Memory B cell (primary cell): ENCODE measurements at places on chromosomes 6 and 20.
A peak's percentile ranks its signal among the peaks of the same experiment; 100 is the strongest.

DNA sequence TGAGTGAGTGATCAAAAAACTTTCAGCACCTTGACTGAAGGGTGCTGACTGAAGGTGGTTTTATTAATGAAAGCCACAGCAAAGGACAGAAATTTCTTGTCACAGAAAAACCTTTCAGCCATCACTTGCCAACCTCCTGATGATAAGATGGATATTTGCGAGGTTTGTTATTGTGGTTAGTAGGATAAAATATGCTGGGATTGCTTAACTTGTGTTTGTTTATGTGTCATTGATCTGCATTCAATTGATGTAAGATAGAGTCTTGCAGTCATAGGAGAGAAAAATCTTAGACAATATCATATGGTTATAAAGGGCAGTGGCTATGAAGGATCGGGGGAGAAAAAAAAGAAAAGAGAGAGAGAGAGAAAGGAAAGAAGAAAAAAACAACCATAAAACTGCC is 1.2 kb downstream of the TSBP1 start:
- no peak for DNase-seq

DNA sequence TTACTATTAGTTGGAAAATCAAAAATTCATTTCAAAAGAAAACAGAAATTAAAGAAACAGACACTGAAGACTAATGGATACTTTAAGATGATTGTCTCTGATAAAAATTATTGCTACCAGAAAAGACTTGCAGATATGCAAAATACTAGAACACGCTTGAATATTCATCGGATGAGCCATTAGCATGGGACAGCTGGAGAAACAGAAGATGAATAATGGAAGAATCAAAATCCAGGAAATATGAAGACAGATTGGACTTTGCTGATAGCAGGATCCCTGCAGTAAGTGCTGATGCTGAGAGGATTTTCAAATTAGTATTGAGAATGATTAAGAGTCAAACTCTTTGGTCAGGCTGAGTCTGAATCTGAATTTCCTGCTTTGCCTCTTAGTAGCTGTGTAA is 169.4 kb downstream of the EYS start:
- no peak for DNase-seq

DNA sequence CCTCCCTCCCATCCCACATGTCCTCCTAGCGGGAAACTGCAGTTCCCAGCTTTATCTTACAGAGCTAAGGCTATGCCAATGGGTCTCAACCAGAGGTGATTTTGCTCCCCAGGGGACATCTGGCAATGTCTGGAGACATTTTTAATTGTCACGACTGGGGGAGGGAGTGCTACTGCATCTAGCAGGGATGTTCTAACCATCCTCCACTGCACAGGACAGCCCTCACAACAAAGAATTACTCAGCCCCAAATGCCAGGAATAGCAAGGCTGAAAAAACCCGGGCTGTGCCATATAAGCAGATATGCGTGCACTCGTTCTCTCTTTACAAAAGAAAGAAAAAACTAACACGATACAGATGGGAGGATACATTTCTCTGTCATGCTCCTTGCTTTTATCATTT is 8.5 kb downstream of the MRPS18A start:
- DNase-seq = no peak

- DNase-seq = peak; percentile 11
Observed at GRCh38 chr6:117907601-117908245, 659 bp downstream of the SLC35F1 start.

DNA sequence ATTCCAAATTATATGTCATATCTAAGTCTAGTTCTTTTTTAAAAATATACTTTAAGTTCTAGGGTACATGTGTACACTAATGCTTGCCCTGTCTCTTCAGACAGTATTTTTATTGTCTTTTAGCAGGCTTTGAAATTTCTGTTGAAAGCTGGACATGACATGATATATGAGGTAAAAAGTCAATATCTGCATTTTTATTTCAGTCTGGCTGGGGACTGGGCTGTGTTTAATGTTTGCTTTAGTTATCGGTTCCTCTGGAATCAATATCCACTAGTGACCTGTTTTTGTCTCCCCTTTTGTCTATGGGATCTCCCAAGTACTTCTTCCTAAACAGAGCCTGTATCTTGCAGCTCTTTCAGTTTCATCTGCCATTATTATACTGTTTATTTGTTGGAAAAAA is 786.2 kb upstream of the GJE1 start:
- no peak for DNase-seq

GRCh38 chr20:34792687-34793363 is 32.6 kb downstream of the NCOA6 start:
- no peak for DNase-seq

GRCh38 chr6:85389151-85389797 is 60.6 kb upstream of the NT5E start:
- no peak for DNase-seq

DNA sequence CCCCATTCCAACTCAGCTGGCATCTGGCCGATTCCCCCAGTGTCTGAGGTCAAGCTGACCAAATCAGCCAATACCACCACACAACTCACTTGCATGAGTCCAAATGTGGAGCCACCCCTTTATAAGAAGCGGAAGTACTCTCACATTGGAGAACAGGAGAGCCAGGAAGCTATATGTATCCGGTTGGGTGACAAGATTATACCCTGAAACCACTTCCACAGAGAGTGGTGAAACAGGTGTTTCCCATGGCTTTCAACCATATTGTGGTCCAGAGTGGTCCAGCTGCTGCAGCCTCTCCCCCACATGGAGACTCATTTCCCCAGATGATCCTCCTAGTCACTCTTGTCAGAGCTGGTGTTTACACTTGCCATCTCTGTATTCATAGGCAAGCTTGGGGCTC is 24.0 kb upstream of the SERINC1 start:
- DNase-seq = no peak

DNA sequence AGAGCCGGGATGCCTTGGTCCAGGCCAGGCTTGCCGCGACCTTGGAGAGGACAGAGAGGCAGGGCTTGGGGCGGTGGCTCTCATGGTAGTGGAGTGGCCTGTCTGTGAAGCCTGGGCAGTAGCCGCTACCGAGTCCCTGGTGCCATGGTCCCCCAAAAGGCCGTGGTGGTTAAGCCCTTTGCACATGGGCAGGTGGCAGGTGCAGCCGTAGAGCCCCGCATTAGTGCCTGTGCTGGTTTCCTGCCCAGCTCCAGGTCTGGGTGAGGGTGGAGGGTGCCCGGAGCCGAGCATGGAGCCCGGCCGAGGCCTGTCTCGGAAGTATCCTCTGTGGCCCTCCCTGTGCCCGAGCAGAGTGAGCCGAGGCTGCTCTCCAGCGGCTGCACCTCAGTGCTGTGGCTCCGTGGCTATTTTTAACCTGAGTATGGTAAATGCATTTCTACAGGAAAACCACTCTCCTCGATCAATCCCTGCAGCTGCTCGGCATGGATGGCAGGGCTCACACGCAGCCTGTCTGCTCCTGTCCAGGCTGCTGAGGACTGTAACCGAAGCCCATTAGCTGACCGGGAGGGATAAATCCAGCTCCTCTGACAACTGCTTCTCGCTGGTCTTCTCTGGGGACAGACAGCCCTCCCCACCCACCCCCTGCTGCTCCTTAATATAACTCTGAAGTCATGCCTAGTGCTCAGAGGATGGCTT is 36.3 kb upstream of the GATA5 start:
- no peak for DNase-seq

DNA sequence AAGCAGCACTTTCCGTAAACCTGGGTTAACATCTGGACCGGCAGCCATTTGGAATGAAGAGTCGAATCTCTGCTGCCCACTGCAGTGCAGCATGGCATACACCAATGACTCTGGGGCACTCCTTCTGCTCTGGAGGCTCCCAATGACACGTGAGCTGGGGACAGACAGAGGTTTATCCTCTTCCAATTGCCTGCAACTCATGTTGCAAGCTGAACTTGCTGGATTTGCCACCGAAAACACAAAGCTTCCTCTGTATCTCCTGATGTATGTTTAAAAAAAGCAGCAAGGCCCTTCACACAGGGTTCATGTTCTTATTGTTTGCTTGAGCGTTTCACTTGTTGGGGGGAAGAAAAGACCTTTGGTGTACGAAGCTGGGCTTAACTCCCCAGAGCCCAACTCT is 10.8 kb downstream of the NCOA5 start:
- no peak for DNase-seq

GRCh38 chr6:146914489-146915483 is 289.4 kb upstream of the STXBP5 start:
- no peak for DNase-seq

DNA sequence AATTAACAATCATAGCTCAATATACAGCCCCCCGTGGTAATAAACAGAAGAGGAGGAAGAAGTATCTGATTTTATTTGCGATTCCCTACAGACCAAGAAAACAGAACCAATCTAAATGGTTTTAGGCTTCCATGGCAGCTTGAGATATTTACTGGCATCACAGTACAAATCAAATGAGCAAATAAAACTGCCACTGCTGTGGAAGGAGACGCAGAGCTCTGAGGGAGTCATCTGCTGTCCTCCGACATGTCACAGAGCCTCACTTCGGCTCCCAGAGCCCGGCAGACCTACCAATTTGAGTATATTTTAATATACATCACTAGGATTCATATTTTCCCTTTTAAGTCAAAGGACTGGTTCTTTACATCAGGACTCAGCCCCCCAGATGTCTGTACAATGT is 145.2 kb upstream of the KCNQ5 start:
- DNase-seq = no peak

GRCh38 chr6:45036103-45036502 is 292.0 kb upstream of the RUNX2 start:
- no peak for DNase-seq

DNA sequence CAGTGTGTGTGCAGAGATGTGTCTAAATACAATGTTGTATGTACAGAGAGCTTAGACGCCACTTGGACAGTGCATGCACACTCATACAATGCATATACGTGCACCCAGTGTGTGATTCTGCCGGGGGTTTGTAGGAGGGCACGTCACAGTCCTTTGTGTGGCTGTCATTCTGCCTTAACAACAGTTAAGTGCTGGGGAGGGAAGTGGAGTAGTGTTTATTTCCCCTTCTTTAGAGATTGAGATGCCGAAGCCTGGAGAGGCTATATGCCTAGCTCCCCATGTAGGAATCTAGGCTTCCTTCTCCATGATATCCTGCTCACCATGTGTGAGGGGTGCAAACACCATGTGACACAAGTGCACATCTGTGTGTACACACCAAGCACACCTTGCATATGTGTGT is 38.2 kb downstream of the MDFI start:
- DNase-seq = no peak

DNA sequence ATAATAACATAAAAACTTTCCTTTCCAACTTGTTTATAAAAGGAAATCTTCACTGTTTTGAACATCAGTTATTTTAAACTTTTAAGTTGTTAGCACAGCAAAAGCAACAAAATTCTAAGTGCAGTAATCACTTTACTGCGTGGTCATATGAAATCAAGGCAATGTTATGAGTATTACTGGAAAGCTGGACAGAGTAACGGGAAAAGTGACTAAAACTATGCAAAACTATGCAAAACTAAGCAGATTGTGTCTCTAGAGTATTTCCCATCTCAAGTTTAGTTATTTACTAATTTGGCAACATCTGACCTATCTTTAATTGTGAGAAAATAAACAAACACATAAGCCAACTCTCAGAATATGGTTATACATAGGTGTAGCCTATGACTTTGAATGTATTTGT is 10.9 kb upstream of the ANKEF1 start:
- DNase-seq = no peak

DNA sequence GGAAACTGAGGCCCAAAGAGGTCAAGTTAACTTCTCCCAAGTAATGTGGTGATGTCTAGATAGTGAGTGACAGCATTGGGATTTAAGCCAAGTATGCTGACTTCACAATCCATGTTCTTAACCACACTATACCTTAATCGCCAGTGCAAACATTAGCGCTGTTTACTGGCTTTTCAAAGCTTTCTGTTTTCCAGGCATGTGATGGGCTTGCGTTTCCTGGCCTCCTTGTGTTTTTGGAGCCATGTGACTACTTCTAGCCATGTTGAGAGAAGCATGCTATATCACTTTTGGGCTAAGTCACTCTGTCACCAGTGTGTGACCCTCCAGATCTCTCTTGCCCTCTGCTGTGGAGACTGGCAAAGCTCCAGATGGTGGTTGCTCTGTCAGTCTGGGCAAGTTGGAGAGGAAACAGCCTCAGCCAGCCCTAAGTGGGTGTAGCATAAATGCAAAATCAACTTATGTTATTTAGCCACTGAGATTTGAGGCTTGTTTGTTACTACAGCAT is 76.9 kb downstream of the ANKRD6 start:
- no peak for DNase-seq

DNA sequence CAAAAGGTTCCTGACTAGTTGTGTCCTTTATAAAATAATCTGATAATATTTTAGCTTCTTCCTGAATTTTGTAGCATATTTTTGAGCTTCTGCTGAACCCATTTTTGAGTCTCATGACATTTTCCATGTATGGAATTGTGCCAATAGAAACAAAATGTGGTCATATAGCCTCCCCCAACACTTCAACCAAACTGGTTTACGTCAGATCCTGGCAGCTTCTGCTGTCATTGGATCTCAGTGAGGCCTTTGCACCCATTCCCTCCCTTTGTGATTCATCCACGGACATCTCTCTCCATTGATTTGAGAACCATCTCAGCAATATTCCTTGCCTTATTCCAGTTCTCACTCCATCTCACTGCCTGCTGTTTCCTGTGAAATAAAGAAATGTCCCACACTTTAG is 166.0 kb upstream of the PROKR2 start:
- no peak for DNase-seq

DNA sequence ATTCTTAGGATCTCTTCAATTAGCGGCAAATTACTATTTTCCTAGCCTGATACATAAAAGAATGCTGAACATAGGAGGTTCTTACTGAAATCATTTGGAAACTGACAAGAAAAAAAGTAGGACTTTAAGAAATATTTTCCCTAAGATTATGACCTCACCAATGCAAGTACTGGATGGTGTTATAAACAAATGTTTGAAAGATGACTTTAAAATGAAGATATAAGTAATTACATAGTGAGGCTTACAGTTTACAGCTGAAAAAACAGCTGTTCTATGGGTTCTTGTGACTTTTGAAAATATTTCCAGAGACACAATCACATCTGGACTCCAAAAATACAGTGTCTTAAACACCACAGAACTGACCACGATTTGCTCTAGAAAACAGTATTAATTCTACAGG is 64.9 kb downstream of the ADAT2 start:
- no peak for DNase-seq
